ENCODE measurements at places on chromosomes 5 and 9. TPM values are rescaled to one million over a fixed set of nuclear protein-coding genes. Genes with fewer than 3 reads are reported as not detected.
A peak's percentile ranks its signal among the peaks of the same experiment; 100 is the strongest.

GRCh38 chr9:6078382-6079105 is 63.1 kb upstream of the RANBP6 start:
- no peaks in the 10 kb centered on the region for H3K36me3 ChIP-seq
- H3K27ac ChIP-seq, result no peak overlapping the region
- H3K4me1 ChIP-seq, result peaks cover 4% of the 10 kb centered on the region
- no peaks in the 10 kb centered on the region for H3K27me3 ChIP-seq
- no peak for DNase-seq
- H3K4me3 ChIP-seq, result no peak overlapping the region

EGFLAM gene
- total RNA-seq, result not detected

DNA sequence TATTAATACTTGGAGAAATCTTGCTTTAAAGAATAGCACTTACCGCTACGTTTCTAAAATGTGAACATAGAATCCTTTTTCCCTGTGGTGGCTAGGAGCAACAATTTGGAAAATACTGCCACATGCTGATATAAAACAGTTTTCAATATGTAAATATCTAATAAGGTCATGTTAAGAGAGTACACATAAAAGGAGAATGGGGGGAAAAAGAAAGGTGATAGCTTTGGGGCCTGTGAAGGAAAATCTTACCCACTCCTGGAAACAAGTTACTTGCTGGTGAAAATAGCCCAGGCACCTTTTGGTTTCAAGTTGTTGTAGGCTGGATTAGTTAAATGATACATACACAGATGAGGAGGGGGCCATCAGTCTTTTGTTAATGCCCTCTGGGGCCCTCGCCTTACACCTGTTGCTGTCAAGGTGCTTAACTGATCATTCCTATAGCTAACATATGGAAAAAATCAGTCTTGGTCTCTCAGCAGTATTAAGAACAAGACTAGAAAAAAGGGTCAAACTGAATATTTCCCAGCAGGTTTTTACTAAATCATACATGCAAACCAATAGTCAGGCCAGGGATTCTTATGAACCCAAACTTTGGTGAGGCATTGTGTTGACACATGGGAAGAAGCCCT is 24.1 kb downstream of the FYB1 start:
- peaks cover 12% of the 10 kb centered on the region for H3K36me3 ChIP-seq
- H3K27me3 ChIP-seq, result no peaks in the 10 kb centered on the region
- H3K27ac ChIP-seq, result peak overlapping the region; percentile 83
- peaks cover 62% of the 10 kb centered on the region for H3K4me1 ChIP-seq
- no peak for DNase-seq

- no peak overlapping the region for H3K4me3 ChIP-seq
- H3K27ac ChIP-seq, result no peak overlapping the region
- H3K4me1 ChIP-seq, result no peaks in the 10 kb centered on the region
- DNase-seq, result no peak
- no peaks in the 10 kb centered on the region for H3K36me3 ChIP-seq
These were observed 474.7 kb downstream of the PDE4D start for GRCh38 chr5:59418808-59419207.

DNA sequence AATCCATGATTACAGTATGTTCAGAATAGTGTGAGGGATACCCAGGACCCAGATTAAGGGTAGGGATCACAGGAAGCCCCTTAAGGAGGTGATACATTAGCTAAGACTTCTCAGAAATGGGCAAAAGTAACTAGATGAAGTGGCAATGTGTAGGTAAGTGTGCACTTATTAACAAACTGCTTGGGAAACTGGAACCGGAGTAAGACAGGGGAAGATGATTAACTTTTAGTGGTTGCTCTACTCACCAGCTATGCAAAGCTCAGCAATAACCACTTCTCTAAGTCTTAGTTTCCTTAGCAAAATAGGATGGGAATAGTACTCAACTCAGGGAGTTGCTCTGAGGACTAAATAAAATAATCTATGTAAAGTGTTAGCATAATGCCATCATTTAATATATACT is 182.2 kb downstream of the MCTP1 start:
- no peaks in the 10 kb centered on the region for H3K27me3 ChIP-seq
- no peaks in the 10 kb centered on the region for H3K4me1 ChIP-seq
- H3K36me3 ChIP-seq, result no peaks in the 10 kb centered on the region
- H3K4me3 ChIP-seq, result no peak overlapping the region
- no peak overlapping the region for H3K27ac ChIP-seq

- peak within 1 kb of the TSS; percentile 47 for H3K27ac ChIP-seq
- H3K4me1 ChIP-seq, result no peaks in the 10 kb centered on the region
- H3K27me3 ChIP-seq, result no peaks in the 10 kb centered on the region
- peak; percentile 23 for DNase-seq
These were observed at the start of gene MARVELD2 for GRCh38 chr5:69414885-69415583. Gene MARVELD2, plus strand, starts transcription at chr5:69415116. Its CDS starts 4,270 bp downstream, at chr5:69419386.

MYOZ3 gene
- total RNA-seq, result not detected

DNA sequence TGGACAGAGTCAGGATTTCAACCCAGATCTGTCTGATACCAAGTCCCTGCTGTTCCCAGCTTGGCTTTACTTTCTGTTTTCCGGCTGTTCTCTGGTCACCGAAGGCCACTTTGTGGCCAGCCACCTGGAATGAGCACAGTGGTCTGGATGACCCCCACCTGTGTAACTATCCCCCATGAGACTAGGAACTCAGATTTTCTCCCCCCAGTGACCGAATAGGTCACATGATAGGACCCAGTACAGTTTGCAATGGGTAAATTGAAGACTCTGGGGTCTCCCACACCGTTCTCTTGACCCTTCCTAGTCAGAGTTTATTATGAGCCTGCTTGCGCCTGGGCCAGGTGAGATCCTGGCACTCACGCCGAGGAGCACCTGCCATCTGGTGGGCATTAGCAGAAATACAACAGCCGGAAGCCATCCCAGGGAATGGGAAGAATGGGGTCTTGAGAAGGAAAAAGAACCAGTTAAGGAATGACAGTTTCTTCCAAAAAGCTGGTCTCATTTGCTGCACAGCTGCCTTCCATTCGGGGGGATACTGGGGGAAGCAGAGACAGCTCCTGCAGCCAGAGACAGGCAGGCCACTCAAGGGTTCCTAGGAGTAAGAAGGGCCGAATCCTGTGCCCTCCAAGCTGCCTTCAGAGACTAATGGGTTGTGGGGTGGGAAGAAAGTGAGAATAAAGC is 7.1 kb downstream of the PHYHD1 start:
- peaks cover 3% of the 10 kb centered on the region for H3K4me1 ChIP-seq
- H3K27ac ChIP-seq, result no peak overlapping the region
- H3K36me3 ChIP-seq, result no peaks in the 10 kb centered on the region
- DNase-seq, result peak; percentile 40
- no peaks in the 10 kb centered on the region for H3K27me3 ChIP-seq

ADGRD2 gene
- total RNA-seq, result not detected

ROR2 gene
- total RNA-seq, result 0.48 TPM

GRCh38 chr9:92592537-92592936 is 56.7 kb upstream of the ECM2 start:
- H3K4me3 ChIP-seq, result no peak overlapping the region
- H3K27me3 ChIP-seq, result no peaks in the 10 kb centered on the region
- no peaks in the 10 kb centered on the region for H3K36me3 ChIP-seq
- no peak overlapping the region for H3K27ac ChIP-seq

- no peak overlapping the region for H3K4me3 ChIP-seq
- no peaks in the 10 kb centered on the region for H3K27me3 ChIP-seq
- DNase-seq, result no peak
These were observed 68.0 kb upstream of the POU5F2 start for GRCh38 chr5:93809430-93809829.

- no peaks in the 10 kb centered on the region for H3K36me3 ChIP-seq
- no peaks in the 10 kb centered on the region for H3K27me3 ChIP-seq
- no peak overlapping the region for H3K4me3 ChIP-seq
- no peak for DNase-seq
- no peak overlapping the region for H3K27ac ChIP-seq
These were observed 23.6 kb downstream of the MARCHF3 start for GRCh38 chr5:127006744-127007143.

DNA sequence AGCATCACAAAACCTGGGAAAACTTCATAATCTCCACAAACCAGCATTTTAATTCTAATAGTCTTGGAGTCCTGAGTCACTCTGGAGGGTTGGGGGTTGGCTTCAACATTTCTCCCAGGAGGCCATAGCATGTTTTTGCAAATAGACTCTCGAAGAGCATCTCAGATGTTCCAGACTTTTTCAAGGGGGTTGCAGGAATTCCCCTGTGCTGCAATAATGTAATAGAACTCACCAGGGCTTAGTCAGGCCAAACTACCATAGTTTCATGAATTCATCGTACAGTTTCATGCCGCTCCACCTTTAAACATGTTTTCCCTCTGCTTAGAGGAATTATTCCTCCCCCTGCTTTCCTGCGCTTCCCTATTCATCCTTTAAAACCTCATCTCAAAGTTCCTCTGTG is 499.5 kb upstream of the KLF4 start:
- no peak for DNase-seq
- H3K4me1 ChIP-seq, result no peaks in the 10 kb centered on the region
- H3K36me3 ChIP-seq, result no peaks in the 10 kb centered on the region
- no peaks in the 10 kb centered on the region for H3K27me3 ChIP-seq
- H3K4me3 ChIP-seq, result no peak overlapping the region
- no peak overlapping the region for H3K27ac ChIP-seq

KDM3B gene
- total RNA-seq, result 80.5 TPM

SPINK6 gene
- not detected for total RNA-seq

GRCh38 chr9:136671646-136672430 is 9.1 kb downstream of the EGFL7 start:
- H3K4me1 ChIP-seq, result no peaks in the 10 kb centered on the region
- no peak for DNase-seq
- peaks cover 8% of the 10 kb centered on the region for H3K36me3 ChIP-seq
- H3K4me3 ChIP-seq, result no peak overlapping the region
- no peaks in the 10 kb centered on the region for H3K27me3 ChIP-seq

GRCh38 chr5:87182649-87183048 is 85.0 kb upstream of the RASA1 start:
- peak overlapping the region; percentile 10 for H3K27ac ChIP-seq
- H3K4me1 ChIP-seq, result peaks cover 9% of the 10 kb centered on the region
- no peaks in the 10 kb centered on the region for H3K27me3 ChIP-seq
- peak; percentile 14 for DNase-seq

TEX48 gene
- total RNA-seq, result not detected

DNA sequence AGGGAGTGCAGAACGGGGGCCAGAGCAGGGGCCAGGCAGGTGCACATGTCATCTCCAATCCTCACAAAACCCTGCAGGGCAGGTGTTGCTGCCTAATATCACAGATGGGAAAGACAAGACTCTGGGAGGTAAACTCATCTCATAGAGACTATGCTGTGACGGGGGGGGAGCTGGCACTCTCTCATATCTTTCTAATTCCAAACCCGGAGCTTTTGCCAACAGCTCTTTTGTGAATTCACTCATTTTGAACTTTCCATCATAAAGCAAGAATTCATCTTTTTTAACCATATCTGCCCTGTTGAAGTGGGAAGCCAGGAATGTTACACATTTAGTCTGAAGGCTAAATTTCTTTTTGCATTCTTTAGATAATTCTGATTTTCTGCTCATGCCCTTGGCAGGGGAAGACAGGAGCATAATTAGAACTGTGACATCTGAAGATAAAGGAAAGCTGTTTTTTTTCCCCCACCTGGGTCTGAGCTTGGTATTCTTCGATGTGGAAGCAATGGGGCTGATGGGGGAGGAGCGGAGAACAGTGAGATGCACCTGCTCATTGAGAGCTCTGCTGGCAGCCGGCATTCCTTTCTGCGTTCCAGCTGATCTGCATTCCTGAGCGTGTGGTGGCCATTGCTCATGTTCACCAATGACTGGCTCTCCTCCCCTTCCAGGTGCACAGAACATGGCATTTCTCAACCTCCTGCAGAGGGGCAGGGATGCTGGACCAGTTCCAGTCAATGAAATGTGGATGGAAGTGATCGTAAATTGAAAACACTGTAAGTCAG is 159.2 kb downstream of the NSG2 start:
- no peaks in the 10 kb centered on the region for H3K27me3 ChIP-seq
- H3K4me1 ChIP-seq, result no peaks in the 10 kb centered on the region
- DNase-seq, result no peak
- H3K36me3 ChIP-seq, result no peaks in the 10 kb centered on the region

GRCh38 chr5:83323557-83324180 is 147.9 kb upstream of the VCAN start:
- DNase-seq, result no peak
- H3K4me1 ChIP-seq, result no peaks in the 10 kb centered on the region
- H3K27me3 ChIP-seq, result no peaks in the 10 kb centered on the region
- H3K27ac ChIP-seq, result no peak overlapping the region
- H3K36me3 ChIP-seq, result no peaks in the 10 kb centered on the region

- H3K36me3 ChIP-seq, result no peaks in the 10 kb centered on the region
- no peak for DNase-seq
- H3K4me1 ChIP-seq, result no peaks in the 10 kb centered on the region
- no peaks in the 10 kb centered on the region for H3K27me3 ChIP-seq
- H3K27ac ChIP-seq, result no peak overlapping the region
These were observed 202.0 kb upstream of the HAPLN1 start for GRCh38 chr5:83922699-83923098.

GRCh38 chr9:69519470-69520240 is 152.5 kb downstream of the APBA1 start:
- H3K36me3 ChIP-seq, result no peaks in the 10 kb centered on the region
- H3K27me3 ChIP-seq, result no peaks in the 10 kb centered on the region
- H3K4me3 ChIP-seq, result no peak overlapping the region
- DNase-seq, result no peak

DNA sequence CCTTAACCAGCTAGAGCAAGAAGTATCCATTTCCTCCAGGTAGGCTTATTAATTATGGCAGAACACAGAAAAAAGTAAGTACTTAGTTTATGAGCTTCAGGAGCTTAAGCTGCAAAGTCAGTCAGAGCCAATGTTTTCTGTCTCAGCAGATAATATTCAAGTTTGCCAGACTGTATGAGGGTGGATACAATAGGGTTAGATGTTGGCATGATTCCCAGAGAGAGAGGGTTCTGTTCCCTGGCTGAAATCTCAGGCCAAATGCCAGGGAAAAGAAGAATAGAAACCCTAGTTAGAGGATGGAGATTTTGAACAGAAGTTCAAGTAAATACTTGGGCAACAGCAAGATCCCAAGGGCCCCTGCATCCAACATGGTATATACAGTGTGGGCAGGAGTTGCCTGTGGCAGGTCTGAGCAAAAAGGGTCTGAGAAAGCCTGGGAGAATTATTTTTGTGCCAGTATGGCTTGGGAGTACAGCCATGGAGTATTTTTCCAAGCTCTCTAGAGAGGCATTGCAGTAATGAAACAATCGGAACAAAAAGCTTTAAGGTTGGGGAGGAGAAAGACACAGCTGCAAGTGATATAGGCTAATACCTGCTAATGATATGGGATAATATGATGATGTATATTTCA is 31.0 kb upstream of the ISOC1 start:
- H3K27me3 ChIP-seq, result no peaks in the 10 kb centered on the region
- no peaks in the 10 kb centered on the region for H3K4me1 ChIP-seq
- no peaks in the 10 kb centered on the region for H3K36me3 ChIP-seq
- no peak overlapping the region for H3K4me3 ChIP-seq
- no peak for DNase-seq
- no peak overlapping the region for H3K27ac ChIP-seq

DNA sequence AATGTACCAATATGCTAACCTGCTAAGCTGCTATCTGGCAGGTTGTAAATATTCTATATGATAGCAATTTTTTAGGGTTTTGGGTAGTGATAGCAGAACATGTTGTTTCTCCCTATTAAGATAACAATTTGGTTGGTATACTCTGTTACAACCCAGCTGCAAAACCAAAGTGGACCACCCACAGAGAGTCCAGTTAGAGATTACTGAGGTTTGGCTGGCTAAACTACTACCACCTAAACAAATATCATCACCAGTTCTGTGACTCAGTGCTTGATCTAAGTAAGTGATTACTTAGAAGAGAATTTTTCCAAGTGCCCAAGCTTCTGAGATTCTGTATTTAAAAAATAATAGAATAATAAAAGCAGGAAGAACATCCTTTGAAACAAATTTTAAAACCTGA is 72.3 kb downstream of the XRCC4 start:
- no peak overlapping the region for H3K4me3 ChIP-seq
- no peaks in the 10 kb centered on the region for H3K36me3 ChIP-seq
- H3K27me3 ChIP-seq, result no peaks in the 10 kb centered on the region
- no peak overlapping the region for H3K27ac ChIP-seq
- H3K4me1 ChIP-seq, result no peaks in the 10 kb centered on the region
- no peak for DNase-seq

All from naive thymus-derived CD4-positive, alpha-beta T cell (primary cell).